ENCODE measurements at places on chromosomes 1 and 21. TPM values are rescaled to one million over a fixed set of nuclear protein-coding genes. Genes with fewer than 3 reads are reported as not detected.

GRCh38 chr1:218585511-218586184 lies 240.5 kb downstream of the TGFB2 start:
- H3K36me3 ChIP-seq, result no peaks in the 10 kb centered on the region
- H3K4me3 ChIP-seq, result no peak overlapping the region
- DNase-seq, result peak; percentile 3
- H3K27ac ChIP-seq, result no peak overlapping the region
- H3K4me1 ChIP-seq, result peaks cover 3% of the 10 kb centered on the region

DNA sequence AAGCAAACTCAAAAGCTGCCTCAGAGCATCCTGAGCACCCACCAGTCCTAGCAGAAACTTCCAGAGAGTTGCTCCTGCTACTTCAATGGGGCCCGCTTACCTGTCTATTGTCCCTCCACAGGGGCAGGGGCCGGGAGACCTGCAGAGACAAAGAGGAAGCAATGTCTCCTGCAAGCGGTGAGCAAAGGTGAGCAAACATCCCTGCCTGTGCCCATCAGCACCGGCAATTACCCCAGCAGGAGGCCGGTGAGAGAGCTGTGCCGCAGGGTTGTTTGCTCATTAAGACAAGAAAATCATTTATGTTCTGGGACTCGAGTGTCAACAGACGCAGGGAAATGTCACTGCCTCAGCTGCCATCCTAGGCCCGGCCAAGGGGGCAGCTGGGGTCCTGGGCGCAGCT lies 53.8 kb upstream of the TARDBP start:
- no peak for DNase-seq
- no peaks in the 10 kb centered on the region for H3K36me3 ChIP-seq
- no peak overlapping the region for H3K27ac ChIP-seq
- H3K4me3 ChIP-seq, result no peak overlapping the region
- no peaks in the 10 kb centered on the region for H3K4me1 ChIP-seq
- H3K27me3 ChIP-seq, result no peaks in the 10 kb centered on the region

GRCh38 chr21:29470397-29470796 lies 171.7 kb downstream of the BACH1 start:
- DNase-seq, result no peak
- no peaks in the 10 kb centered on the region for H3K27me3 ChIP-seq

CTSK gene
- total RNA-seq, result 6.5 TPM

GRCh38 chr1:53766194-53766742 lies 27.3 kb upstream of the GLIS1 start:
- H3K36me3 ChIP-seq, result no peaks in the 10 kb centered on the region
- DNase-seq, result no peak
- H3K27ac ChIP-seq, result peak overlapping the region; percentile 18
- no peaks in the 10 kb centered on the region for H3K4me1 ChIP-seq

DNA sequence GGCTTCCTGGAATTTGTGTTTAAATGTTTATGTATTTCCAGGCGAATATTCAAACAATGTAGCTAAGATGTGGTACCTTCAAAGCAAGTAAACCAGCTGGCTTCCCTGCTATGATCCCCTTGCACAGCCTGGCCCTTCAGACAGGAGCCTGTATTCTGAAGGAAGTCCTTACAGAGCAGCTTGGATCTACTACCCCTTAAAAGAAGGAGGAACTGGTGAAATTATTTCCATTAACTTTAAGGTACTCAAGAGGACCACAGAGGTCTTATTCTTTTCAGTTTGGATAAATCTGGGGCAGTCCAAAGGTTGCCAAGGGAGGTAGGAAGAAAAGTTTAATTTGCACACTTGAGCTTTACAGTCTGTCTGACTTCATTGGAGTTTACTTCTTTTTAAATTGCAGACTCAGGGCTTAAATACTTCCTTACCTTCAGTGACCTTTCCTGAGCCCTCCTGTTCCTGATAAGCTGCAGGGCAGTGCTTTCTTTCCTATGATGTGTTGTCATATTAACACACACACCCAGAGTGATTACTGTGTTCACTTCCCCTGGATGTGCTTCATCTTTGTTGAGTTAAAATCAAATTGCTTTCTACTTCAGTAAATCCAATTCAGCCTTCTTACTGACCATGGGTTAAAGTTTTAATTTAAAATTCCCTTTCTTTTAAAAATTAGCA lies 40.5 kb downstream of the DISC1 start:
- no peak overlapping the region for H3K27ac ChIP-seq
- H3K4me1 ChIP-seq, result no peaks in the 10 kb centered on the region
- no peaks in the 10 kb centered on the region for H3K27me3 ChIP-seq
- DNase-seq, result no peak
- no peak overlapping the region for H3K4me3 ChIP-seq

- H3K27me3 ChIP-seq, result no peaks in the 10 kb centered on the region
- no peak overlapping the region for H3K4me3 ChIP-seq
- no peaks in the 10 kb centered on the region for H3K36me3 ChIP-seq
- peaks cover 24% of the 10 kb centered on the region for H3K4me1 ChIP-seq
- no peak overlapping the region for H3K27ac ChIP-seq
Observed at GRCh38 chr1:16397120-16397519, 30.1 kb downstream of the SZRD1 start.

GRCh38 chr1:223845037-223845809 lies 524 bp downstream of the TP53BP2 start:
- H3K4me3 ChIP-seq, result peak overlapping the region; percentile 78
- H3K27me3 ChIP-seq, result no peaks in the 10 kb centered on the region
- H3K36me3 ChIP-seq, result no peaks in the 10 kb centered on the region

MIGA1 gene
- total RNA-seq, result 24.2 TPM

DNA sequence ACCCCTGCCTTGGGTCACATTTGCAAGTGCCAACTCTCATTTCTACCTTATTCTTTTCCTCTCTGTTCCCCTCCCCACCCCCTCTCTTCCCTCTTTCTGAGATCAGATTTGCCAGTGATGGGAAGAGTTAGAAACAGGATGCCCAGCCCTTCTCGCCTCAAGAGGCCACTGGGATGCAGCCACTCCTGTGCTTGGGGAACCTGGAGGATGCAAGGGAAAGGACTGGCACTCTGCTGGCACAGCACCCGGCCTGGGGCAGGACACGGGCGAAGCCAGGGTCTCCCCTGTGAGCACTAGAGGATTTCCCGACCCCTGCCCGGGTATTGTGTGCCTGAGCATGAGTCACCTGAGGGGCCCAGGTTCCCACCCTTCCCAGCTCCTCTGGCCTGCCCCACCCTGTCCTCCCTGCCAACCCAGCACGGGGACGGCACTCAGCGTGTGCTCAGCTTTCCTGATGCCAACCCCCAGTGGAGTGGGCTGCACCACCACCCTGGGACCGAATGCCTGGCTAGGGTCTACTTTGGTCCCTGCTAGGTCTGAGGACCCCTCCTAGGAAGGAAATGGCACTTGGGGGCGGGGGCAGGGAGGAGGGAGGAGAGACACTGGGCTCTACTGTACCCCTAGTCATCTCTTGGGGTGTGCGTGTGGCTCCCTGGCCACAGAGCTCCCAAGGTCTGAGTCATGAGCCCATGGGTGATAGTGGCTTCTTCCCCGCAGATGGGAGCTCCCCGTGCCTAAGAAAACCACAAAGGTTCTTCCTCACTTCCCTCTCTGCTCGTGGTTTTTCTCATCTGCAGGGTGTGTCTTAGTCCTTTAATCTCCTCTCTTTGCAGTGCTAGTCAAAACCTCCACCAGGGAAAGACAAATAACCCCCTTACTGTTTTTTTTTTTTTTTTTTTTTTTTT lies 12.4 kb downstream of the LMNA start:
- peak; percentile 65 for DNase-seq
- no peak overlapping the region for H3K4me3 ChIP-seq
- H3K27me3 ChIP-seq, result no peaks in the 10 kb centered on the region
- peak overlapping the region; percentile 18 for H3K27ac ChIP-seq
- H3K4me1 ChIP-seq, result peaks cover 82% of the 10 kb centered on the region

GRCh38 chr1:7754234-7754633 lies 16.9 kb upstream of the VAMP3 start:
- H3K36me3 ChIP-seq, result no peaks in the 10 kb centered on the region
- no peak overlapping the region for H3K27ac ChIP-seq
- peaks cover 5% of the 10 kb centered on the region for H3K4me1 ChIP-seq
- H3K27me3 ChIP-seq, result no peaks in the 10 kb centered on the region
- no peak for DNase-seq

GRCh38 chr1:35587736-35588135 lies 14.6 kb downstream of the TFAP2E start:
- no peak overlapping the region for H3K4me3 ChIP-seq
- H3K36me3 ChIP-seq, result no peaks in the 10 kb centered on the region
- no peaks in the 10 kb centered on the region for H3K27me3 ChIP-seq
- no peak overlapping the region for H3K27ac ChIP-seq
- no peaks in the 10 kb centered on the region for H3K4me1 ChIP-seq

SPATA1 gene
- total RNA-seq, result 0.91 TPM

- H3K27me3 ChIP-seq, result no peaks in the 10 kb centered on the region
- H3K36me3 ChIP-seq, result no peaks in the 10 kb centered on the region
- H3K4me3 ChIP-seq, result no peak overlapping the region
- DNase-seq, result no peak
- peak overlapping the region; percentile 5 for H3K27ac ChIP-seq
Observed at GRCh38 chr1:172137703-172138454, 282.6 kb upstream of the C1orf105 start.

DNA sequence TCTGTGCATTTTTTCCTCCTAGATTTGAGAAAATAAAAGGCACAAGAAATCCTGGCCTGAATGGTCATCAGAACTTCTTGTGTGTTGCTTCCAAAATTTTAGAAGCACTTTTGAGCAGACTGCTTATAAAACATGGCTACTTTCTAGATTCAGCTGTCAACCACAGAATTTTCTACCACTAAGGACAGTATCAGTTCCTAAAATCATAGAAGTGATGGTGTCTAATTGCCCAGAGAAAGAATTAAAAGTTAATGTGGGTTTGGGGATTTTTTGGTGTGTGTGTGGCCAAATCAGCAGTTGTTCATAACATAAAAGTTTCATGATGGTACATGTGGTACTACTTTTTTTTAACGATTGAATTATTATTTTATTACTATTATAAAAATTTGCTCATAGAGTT lies 171.4 kb upstream of the SNX7 start:
- no peak for DNase-seq
- H3K4me3 ChIP-seq, result no peak overlapping the region
- no peaks in the 10 kb centered on the region for H3K36me3 ChIP-seq
- no peaks in the 10 kb centered on the region for H3K27me3 ChIP-seq

- H3K27ac ChIP-seq, result no peak overlapping the region
- H3K4me1 ChIP-seq, result peaks cover 10% of the 10 kb centered on the region
- peaks cover 11% of the 10 kb centered on the region for H3K27me3 ChIP-seq
- no peaks in the 10 kb centered on the region for H3K36me3 ChIP-seq
- DNase-seq, result no peak
Observed at GRCh38 chr1:24316645-24317044, 2.5 kb upstream of the GRHL3 start.

PDE9A gene
- total RNA-seq, result 12.4 TPM

MDM4 gene
- total RNA-seq, result 48.5 TPM

DNA sequence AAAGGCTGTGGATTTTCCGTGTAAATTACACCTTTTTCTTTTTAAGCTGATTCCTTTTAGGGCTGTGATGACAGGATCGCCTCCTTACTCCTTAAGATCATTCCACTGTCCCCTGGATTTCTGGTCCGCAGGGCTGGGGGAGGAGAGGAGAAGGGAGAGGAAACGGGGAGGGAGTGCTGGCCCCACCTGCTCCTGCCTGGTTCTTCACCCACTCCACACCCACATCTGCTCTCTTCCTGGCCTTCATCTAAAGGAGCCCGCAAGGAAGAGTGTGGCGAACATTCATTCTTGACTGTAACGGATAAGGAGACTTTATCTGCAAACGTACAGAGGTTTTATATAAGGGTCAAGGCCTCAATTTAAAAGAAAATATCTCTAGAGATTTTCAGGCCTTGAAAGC lies 242.0 kb downstream of the RHOU start:
- no peaks in the 10 kb centered on the region for H3K36me3 ChIP-seq
- H3K4me1 ChIP-seq, result peaks cover 11% of the 10 kb centered on the region
- H3K27me3 ChIP-seq, result peaks cover 4% of the 10 kb centered on the region
- H3K4me3 ChIP-seq, result no peak overlapping the region

- no peak overlapping the region for H3K27ac ChIP-seq
- no peaks in the 10 kb centered on the region for H3K27me3 ChIP-seq
- no peaks in the 10 kb centered on the region for H3K36me3 ChIP-seq
- DNase-seq, result peak; percentile 96
Observed at GRCh38 chr1:19715334-19716203, 50.9 kb downstream of the HTR6 start.

SLC35A3 gene
- total RNA-seq, result 23.7 TPM

- H3K4me3 ChIP-seq, result no peak overlapping the region
- H3K4me1 ChIP-seq, result peaks cover 4% of the 10 kb centered on the region
- no peak overlapping the region for H3K27ac ChIP-seq
- no peaks in the 10 kb centered on the region for H3K27me3 ChIP-seq
- no peak for DNase-seq
Observed at GRCh38 chr21:34545079-34545884, 33.3 kb upstream of the KCNE1 start.

CENPS gene
- 14.1 TPM for total RNA-seq

GRCh38 chr21:45639206-45640000 lies 4.1 kb upstream of the PCBP3 start:
- H3K4me1 ChIP-seq, result peaks cover 5% of the 10 kb centered on the region
- no peak for DNase-seq
- no peaks in the 10 kb centered on the region for H3K36me3 ChIP-seq

GRCh38 chr1:159188375-159188788 lies 16.3 kb upstream of the ACKR1 start:
- no peaks in the 10 kb centered on the region for H3K36me3 ChIP-seq
- DNase-seq, result peak; percentile 61
- peak overlapping the region; percentile 41 for H3K4me3 ChIP-seq
- no peak overlapping the region for H3K27ac ChIP-seq

RCSD1 gene
- 15.4 TPM for total RNA-seq

FAM3B gene
- 0.25 TPM for total RNA-seq

DNA sequence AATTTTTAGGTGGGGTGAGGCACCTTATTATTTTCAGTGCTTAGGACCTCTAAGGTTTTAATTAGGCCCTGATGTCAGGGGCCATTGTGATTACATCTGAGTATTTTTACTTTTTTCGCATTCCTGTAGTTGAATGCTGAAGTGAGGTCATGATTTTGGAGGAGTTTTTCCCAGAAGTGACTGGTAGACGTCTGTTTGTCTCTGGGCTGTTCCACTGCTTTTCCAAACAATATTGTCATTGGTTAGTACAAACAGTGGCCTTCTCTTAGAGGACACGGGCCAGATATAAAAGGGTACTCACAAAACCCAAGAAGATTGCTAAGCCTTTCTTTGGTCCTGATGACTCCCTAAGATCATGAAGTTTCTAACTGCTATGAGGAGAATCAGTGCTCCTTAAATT lies 7.6 kb upstream of the RASAL2 start:
- H3K27ac ChIP-seq, result no peak overlapping the region
- H3K4me3 ChIP-seq, result no peak overlapping the region
- H3K36me3 ChIP-seq, result no peaks in the 10 kb centered on the region

CLK2 gene
- 94.2 TPM for total RNA-seq
